ENCODE measurements at places on chromosomes 13 and 19.

DNA sequence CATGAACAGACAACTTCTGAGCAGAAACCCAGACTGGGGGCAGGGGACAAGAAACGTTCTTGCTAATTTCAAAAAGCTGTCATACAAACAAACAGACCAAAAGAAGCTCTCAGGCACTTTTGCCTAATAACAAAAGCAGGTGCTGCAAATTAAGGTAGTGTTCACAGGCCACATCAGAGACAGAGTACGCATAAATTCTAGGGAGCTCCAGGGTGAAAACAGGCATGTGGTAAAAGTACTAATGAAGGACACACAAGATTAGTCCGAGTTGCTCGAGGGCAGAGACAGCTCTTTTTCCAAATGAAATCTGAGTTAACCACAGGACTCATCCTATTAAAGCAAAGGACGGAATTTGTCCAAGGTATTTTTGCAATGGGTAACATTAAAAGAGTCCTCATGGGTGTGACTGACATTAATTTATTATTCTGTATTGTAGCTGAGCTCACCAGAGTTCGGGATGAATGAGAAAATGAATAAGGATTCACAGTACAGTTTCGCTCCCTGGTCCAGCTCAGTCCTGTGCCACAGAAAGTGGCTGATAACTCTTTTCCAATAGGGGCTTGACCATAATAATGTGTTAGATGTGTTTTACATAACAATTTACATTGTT, 197.3 kb downstream of the LHFPL6 start:
- DNase-seq = no peak

GRCh38 chr13:110684388-110685056, 21.4 kb downstream of the CARS2 start:
- DNase-seq = no peak

- DNase-seq = no peak
Measured at GRCh38 chr13:25806264-25806974, 245.4 kb downstream of the SHISA2 start.

DNA sequence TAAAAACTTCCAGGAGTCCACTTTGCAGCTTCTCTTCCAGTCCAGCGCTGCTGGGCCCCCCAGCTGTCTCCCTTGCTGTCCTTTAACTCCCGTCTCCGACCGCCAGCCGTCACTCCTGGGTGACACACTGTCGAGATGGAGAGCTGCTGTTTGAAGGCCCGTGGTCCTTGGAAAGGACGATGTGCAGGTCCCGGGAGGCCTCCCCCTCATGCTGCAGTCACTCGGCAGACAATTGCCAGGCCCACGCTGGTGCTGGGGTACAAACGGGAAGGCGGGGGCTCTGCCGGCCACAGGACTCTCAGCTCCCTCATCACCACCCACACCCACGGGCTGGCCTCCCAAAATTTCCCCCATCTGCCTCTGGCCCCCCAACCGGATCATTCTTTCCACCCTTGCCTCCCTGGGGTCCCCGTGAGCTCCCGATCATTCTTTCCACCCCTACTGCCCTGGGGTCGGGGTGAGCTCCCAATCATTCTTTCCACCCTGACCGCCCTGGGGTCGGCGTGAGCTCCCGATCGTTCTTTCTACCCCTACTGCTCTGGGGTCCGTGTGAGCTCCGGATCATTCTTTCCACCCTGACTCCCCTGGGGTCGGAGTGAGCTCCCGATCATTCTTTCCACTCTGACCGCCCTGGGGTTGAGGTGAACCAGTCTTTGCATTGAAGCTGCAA, 16.0 kb upstream of the ZNF554 start:
- no peak for DNase-seq

DNA sequence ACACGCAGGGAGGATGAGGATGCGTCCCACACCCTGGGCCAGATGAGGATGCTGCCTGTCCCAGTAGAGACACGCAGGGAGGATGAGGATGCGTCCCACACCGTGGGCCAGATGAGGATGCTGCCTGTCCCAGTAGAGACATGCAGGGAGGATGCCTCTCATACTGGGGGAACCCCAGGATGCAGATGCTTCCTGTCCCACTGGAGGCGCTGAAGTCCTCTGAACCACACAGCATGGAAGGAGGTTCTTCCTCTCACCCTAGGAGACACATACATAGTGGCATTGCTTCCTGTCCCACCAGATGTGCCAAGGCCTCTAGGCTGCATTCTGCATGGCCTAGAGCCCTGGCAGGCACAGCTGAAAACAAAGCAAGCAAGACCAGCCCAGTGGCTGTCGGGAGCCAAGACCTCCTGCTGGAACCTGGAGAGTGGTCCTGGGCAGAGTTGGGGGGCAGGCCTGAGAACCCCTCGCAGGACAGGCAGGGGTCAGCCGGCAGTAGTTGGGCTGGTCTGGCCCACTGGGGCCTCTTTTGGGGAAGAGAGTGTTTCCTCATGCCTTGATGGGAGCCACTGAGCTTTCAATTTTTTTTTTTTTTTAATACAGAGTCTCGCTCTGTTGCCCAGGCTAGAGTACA, 4.3 kb downstream of the HPN start:
- DNase-seq = peak; percentile 88

- DNase-seq = no peak
Measured at GRCh38 chr19:30255791-30256495, 116.2 kb upstream of the ZNF536 start.

Data from hematopoietic multipotent progenitor cell treated with erythropoietin and hydrocortisone succinate and interleukin-3 and kit ligand, for 6 days (in vitro differentiated cells).